Hematopoietic multipotent progenitor cell treated with erythropoietin and hydrocortisone succinate and interleukin-3 and kit ligand, for 17 days (in vitro differentiated cells): ENCODE measurements at places on chromosomes 13 and 19.

DNA sequence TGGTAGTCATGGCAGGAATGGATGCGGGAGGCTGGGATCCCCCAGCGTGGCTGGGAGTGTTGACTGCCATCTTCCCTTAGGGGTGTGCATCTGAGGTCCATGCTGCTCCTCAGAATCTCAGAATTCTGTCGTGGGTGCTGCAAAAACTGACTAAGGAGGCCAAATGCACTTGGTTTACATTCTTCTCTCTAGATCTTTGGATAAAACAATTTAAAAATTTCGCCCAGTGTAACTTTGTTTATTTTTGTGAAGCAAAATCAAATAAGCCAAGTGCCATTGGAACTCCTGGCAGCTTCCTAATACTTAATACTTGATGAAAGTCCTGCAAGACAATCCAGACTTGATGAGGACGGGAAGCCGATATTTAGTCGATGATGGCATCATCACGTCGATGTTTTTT, 27.8 kb upstream of the TM9SF2 start:
- no peak for DNase-seq

DNA sequence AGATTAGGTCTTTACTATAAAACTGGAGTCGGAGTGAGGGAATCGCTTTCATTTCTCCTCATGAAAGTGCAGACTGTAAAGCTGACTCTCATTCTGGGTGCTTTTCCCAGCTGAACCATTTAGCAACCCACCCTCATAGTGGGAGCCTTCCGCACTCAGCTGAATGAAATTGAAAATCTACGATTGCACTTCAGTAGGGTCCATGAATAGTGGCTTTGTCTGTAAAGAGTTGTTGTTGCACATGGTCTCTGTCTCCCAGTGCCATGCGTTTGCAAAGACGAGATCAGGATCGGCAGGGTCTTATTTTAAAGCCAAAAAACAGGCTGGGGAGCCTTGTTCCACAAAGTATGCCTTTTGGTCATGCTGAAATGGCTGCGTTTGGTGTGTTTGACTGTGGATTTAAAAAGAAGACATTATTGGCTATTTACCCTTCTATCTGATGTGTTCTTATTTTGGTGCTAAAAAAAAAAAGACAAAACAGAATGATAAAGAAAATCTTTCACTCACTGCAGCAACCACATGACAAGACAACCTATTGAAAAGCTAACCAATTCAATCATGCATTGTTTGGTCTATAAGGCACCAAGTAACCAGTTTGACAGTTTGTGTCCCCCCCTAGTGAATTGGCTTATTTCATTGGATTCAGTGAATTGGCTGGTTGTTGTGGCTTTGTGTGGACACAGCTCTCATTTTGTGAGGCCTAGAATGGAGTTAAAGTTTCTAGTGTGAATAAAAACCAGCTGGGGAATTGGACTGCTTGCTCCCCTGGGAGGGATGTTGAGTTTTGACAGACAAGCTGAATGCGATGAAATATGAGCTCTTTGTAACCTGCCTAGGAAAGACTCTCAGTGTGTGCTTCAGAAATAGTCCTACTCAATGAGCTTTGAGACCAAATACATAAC, 65.6 kb downstream of the ARHGAP35 start:
- no peak for DNase-seq

DNA sequence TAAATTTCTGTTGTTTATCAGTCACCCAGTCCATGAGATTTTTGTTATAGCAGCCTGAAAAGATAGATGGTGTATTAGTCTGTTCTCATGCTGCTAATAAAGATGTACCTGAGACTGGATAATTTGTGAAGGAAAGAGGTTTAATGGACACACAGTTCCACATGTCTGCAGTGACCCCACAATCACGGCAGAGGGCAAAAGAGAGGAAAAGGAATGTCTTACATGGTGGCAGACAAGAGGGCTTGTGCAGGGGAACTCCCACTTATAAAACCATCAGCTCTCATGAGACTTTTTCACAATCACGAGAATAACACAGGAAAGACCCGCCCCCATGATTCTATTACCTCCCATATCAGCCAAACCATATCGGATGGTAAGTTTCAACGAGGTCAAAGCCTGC, 309.2 kb downstream of the LIG4 start:
- DNase-seq = no peak

DNA sequence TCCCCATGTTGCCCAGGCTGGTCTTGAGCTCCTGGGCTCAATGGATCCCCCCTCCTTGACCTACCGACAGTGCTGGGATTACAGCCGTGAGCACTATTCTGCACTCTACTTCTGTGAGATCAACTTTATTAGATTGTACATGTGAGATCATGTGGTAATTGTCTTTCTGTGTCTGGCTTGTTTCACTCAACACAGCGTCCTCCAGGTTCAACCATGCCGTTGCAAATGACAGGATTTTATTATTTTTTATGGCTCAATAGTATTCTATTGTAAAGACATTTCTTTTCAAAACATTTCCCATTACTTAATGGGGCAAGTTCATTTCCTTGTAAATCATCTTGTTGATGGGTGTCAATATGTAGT, 1.5 kb upstream of the OBI1 start:
- DNase-seq = no peak

GRCh38 chr13:97425590-97425989, 8.4 kb upstream of the RAP2A start:
- no peak for DNase-seq

DNA sequence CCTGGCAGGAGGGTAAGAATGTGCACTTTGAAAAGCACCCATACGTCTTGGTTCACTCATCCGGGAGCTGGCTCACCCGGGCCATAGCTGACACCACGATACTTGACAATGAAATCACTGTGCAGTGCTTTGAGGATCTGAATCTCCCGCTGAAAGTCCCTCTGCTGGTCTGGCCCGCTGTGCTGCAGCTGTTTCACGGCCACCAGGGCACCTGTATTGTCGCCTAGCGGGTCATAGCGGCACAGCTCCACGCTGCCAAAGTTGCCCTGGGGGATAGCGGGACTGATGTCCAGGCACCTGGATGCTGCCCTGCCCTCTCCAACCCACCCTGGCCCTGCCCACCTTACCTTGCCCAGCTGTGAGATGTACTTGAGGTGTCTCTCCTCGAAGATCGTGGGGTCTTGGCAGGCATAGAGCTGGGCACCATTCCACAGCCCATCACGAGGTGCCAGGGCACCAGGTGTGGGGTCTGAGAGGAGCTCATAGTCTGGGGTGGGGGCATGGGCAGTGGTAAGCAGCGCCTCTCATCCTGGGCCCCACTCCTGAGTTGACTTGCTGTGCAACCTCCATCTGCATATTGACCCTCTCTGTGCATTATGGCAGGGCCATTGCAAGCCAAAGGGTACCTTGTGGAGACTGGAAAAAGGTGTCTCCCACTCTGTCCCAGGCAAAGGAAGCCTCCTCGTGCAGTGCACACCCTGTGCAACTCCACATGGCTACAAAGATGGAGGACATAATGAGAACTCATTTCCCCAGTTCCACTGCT, 11.3 kb upstream of the INSL3 start:
- DNase-seq = no peak

DNA sequence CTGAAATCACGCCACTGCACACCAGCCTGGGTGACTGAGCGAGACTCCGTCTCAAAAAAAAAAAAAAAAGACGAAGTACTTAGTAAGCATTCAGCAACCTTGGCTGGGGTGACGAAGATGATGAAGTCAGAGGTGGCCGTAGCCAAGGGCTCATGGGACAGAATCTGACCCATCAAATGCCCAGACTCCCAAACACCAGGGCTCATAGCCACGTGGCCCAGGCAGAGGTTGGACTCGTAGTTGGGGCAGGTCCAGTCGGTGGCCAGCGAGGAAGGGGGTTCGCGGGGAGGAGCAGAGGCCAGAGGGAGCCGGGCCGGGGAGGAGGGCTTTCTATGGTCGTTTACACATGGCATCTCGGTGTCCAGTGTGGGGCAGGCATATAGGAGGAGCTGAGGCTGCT, 52.1 kb upstream of the EHD2 start:
- DNase-seq = no peak

DNA sequence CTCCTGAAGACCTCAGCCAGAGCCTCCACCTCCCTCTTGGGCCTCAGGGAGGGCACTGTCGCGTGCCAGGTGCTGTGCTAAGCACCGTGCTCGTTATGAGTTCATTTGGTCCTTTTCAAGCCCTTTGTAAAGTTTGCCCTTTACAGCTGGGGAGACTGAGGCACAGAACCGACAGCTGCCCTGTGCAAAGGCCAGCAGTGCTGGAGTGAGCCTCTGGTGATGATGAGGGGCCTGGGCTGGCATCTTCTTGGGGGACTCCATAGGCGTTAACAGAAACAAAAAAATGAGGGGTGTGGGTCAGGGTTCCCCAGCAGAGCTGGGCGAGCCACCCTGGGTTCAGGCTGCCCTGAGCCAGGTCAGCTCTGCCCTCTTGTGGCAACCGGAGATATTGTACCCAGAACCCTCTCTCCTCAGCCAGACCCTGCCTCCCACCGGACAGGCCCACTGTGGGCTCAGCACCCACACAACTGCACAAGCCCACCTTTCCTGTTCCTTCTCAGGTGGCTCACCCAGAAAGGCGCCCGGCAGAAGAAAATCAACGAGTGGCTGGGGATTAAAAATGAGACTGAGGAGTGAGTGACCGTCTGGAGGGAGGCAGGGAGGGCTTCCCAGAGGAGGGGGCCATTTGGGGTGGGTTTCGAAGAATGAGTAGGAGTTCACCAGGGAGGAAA, 5.5 kb upstream of the IFI30 start:
- peak; percentile 72 for DNase-seq

DNA sequence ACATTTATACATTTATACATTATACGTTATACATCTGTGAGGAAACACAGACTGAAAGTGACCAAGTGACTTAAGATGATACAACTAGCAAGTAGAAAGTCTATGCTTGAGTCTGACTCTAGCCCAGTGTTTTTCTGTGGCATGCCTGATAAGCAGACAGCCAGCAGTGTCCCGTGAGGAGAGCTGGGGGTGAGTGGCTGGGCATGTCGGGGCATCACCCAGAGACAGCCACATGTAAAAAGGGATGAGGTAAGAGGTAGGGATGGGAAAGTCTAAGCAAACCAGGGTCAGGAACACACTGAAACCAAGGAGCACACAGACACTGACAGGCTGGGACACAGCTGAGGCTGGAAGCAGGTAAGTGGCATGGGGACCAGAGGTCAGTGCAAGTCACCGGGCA, 333.2 kb downstream of the FOXO1 start:
- peak; percentile 32 for DNase-seq

GRCh38 chr13:100506600-100507422, 81.8 kb downstream of the GGACT start:
- no peak for DNase-seq

GRCh38 chr19:1911098-1911497, 5.9 kb downstream of the ADAT3 start:
- no peak for DNase-seq

DNA sequence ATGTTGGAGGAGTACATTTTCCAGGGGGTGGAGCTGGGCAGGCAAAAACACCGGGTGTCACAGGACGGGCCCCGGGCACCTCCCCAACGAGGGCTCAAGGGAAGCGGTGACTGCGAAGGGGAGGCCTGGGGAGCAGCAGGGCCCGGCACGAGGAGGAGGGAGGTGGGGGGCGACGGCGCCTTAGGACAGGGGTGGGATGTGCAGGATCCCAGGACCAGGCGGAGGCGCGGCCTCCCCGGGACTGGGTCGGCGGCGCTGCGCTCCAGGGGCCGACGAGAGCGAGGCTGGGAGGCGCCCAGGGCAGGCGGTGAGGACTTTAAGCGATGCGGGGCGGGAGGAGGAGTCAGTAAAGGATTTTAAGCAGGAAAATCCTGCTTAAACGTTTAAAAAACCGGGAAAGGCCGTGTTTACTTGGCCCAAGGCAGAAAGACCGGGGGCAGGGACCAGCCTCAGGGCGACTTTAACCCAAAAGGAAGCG, 427 bp downstream of the ZNF160 start:
- DNase-seq = no peak

GRCh38 chr19:18529782-18530181, 7.9 kb upstream of the ELL start:
- DNase-seq = no peak

DNA sequence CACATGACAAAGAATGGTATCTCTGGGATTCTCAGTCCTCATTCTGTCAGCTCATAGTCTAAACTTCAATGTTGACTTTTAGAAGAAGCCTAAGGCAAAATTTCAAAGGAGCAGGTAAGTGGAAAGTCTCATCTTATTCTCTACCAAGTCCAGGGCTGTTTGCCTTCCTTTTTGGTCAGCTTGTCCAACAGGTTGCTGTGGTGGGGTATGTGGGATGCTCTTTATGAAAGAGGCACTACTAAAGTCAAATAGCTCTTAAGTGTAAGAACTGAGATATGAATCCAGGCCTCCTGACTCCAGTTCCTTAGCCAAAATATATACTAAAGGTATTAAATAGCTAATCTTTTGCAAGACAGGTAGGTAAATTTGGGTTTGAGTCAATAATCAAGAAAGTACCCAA, 540.6 kb upstream of the SPRY2 start:
- DNase-seq = no peak

GRCh38 chr13:89393758-89394304, 1722.7 kb downstream of the SLITRK5 start:
- DNase-seq = no peak

DNA sequence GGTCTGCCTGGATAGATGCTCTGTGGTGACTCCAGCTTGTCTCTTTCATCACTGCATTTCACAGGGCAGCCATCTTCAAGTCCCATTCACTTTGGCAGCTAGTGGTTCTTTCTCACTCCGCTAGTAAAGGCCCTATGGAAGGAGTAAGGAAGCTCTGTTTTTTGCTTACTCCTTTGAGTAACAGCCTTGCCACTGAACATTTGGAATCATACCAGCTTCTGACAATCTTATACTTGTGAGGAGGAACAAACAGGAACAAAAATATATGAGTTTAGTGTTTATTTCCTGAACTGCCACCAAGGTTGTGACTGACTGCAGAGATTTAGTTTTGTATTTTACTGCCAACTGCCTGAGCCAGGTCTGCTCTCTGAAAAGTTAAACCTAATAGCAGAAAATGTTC, 38.7 kb downstream of the KCTD4 start:
- no peak for DNase-seq
